ENCODE measurements at places on chromosomes 11 and 22.

GRCh38 chr11:83162377-83162776, 5.4 kb downstream of the PCF11 start:
- peak; percentile 47 for DNase-seq

GRCh38 chr22:49963647-49964026, 3.1 kb downstream of the PIM3 start:
- no peak for DNase-seq

DNA sequence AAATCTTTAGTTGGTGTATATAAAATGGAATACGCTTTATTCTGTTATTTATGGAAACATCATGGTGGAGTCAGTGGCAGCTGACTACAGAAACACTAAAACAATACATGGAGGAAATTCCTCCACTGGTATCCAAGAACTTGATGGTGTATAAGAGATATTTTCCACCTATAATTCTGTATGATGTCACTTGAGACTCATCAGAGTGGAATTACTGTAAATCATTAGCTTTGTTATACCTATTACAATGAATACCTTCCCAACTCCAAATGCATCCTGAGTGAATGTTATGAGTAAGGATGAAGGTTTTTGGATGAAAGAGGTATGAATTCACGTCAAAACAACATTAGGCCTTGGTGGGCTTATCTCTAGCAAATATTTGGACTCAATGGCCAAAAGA, 258.5 kb upstream of the SORL1-AS1 start:
- no peak for DNase-seq

DNA sequence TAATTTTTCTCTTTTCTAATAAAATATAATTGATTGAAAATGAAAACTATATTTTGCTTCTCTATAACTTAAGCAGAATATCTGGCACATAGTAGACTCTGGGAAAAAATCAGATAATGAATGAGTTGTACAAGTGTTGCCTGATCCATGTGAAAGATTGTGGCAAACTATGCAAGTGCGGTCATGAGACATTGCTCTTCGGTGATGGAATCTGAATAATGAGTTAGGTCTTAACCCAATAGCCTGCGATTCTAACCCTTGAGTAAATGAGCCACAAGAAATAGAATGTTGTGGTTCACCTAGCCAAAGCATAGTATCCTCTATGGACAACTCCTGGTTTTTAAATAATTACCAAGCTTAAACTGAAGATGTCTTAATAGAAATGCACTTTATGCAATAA, 333.7 kb upstream of the LUZP2 start:
- no peak for DNase-seq

GRCh38 chr22:26050079-26050478, 119.2 kb upstream of the SEZ6L start:
- no peak for DNase-seq

DNA sequence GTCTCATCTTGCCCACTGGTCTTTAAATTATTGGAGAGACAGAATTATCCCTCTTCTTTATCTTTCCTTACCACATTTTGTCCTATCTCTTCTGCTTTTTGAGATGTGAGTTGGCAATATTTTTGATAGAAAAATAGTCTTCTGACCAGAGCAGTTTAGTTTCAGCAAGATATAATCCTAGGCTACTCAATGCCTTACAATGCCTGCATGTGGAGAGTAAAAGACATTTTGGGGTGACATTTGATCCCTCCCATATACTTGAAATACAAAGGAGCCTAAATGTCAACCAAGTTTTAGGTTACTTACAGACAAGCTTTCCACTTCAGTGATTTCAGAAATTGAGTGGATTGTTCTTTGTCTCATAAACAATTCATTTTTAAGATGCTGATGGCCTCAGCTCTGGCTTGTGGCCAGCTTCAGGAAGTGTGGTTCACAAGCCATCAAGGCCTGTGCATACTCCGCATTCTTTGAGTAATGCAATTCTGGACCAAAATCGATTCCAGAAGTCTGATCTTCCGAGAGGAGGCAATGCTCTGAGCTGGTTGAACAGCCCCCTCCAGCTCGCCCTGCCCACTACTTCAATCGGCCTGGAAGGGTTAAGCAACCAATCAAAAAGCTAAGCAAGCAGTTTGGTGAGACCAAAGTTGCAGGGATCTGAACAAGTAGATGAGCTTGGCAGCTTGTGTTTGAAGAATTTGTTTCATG, 274.4 kb downstream of the BLID start:
- no peak for DNase-seq

DNA sequence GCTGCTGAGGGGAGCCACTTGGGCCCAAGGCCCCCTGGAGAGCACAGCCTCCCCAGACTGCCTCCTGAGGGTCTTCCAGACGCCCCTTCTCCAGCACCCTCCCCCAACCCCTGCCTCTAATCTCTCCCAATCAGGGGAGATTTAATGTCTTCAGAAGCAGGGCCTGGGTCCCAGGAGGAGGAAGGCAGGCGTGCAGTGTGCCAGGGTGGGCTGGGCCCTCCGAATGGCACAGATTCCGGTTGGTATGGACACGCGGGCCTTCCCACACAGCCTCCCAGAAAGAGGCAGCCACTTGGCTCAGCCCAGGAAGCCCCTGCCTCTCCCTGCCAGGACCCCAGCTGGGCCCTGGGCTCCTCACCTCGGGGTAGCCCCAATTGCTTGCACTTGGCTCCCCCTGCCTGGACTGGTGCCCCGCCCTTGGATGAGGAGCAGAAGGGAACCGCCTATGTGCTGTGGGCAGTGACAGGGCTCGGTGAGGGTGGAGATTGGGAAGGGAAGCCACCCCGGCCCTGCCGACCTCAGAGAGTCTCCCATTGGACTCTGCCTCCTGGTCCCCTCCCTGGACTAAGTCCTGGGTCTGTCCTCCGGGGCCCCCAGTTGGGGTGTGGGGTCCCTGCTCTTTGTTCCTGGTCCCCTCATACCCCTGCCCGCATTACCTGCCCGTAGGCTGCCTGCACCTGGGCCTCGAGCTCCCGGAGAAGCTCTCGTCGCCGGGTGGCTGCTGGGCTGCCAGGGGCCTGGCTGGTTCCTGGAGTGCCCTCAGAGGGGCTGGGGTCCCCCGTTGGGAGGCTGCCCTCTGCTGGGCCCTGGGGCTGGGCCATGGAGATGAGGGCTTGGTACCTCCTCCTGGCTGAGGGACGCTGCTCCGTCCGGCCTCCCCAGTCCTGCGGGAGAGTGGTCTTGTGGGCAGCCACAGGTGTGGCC, 572 bp upstream of the CABP2 start:
- DNase-seq = no peak

- no peak for DNase-seq
Observed at GRCh38 chr11:97905101-97905500, 1115.6 kb upstream of the CNTN5 start.

DNA sequence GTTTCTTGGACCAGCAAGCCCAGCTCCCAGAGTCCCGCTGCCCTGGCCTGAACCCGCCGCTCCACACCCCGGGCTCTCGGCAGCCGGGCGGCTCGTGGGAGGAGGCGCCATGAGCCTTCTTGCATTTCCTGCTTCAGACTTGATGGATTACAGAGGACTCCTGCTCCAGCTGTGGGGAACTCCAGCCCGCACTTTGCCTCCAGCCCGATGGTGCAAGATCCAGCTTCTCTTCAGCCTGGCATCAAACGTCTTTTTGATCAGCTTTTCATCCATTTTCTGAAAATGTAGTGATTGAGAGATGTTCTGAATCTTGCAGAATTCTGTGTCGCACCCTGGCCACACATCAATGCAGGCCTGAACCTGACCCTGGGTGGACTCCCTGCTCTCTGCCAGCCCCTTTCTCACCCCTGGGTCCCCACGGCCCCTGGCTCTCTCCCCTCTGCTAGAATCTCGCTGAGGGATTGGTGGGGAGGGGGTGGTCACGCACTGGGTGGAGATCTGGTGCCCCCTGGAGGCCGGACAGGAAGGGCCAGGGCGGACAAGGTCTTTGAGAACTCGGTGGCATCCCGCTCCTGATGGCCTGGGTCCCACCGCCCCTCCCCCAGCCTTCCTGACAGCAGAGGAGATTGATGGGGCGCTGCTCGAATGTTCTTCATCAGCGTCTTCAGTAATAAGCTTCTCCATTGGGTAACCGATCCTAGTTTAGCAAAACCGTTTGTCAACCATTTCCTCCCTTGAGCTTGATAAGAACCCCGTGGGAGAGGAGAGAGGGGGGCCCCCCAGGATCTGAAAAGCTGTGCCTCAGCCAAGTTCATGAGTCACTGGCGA, 12.1 kb upstream of the NFAM1 start:
- DNase-seq = peak; percentile 72

GRCh38 chr11:68149417-68149816, 28.2 kb upstream of the CHKA start:
- DNase-seq = no peak

DNA sequence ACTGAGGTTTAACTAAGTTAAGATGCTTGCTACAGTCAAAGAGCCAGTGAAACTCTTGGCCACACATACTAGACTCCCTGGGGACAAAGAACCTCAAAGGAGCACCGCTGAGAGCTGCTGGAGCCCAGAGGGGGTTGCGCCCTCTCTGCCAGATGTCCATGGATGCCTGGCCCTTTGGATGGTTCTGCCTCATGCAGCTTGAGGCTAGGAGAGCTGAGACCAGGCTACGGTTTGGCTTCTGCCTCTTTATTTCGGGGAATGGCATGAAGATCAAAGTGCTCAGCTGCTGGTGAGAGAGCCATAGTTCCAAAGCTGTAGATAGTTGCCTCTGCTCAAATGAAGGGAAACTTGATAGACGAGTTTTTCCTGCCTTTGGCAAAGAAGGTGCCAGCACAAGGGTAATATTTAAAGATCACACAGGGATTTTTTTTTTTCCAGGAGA, 43.0 kb downstream of the RASSF10 start:
- no peak for DNase-seq

GRCh38 chr11:32178692-32179091, 87.8 kb downstream of the RCN1 start:
- no peak for DNase-seq

DNA sequence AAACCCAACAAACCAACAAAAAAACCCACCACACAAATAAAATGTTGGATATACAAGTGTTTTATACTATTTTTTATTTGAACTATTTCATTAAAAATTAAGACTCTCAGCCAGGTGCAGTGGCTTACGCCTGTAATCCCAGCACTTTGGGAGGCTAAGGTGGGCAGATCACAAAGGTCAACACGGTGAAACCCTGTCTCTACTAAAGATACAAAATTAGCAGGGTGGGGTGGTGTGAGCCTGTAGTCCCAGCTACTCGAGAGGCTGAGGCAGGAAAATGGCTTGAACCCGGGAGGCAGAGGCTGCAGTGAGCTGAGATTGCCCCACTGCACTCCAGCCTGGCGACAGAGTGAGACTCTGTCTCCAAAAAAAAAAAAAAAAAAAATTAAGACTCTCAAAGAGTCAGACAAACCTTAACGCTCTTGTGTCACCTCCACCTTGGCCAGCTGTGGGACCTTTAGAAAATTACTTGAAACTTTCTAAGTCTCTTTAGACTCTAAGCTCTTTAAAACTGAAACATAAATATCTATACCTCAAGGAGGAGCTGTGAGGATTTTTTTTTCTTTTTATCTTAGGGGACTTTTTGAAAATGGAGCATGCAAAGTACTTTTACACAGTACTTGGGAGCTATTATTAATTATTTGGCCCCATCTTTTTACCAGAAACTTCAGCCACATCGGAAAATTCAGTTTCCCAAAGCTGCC, 68.4 kb upstream of the CLNS1A start:
- DNase-seq = no peak

- no peak for DNase-seq
Observed at GRCh38 chr22:29479417-29480261, at the start of gene NEFH. Gene NEFH, plus strand, starts transcription at chr22:29480218. Its CDS starts 45 bp downstream, at chr22:29480263.

- DNase-seq = no peak
Observed at GRCh38 chr11:832529-833113, at the start of gene CD151. Gene CD151, plus strand, starts transcription at chr11:832952. Its CDS starts 3,118 bp downstream, at chr11:836070.

GRCh38 chr11:109071262-109071661, 350.7 kb upstream of the C11orf87 start:
- DNase-seq = no peak

- DNase-seq = no peak
Observed at GRCh38 chr11:14542324-14542723, 22.1 kb upstream of the PSMA1 start.

DNA sequence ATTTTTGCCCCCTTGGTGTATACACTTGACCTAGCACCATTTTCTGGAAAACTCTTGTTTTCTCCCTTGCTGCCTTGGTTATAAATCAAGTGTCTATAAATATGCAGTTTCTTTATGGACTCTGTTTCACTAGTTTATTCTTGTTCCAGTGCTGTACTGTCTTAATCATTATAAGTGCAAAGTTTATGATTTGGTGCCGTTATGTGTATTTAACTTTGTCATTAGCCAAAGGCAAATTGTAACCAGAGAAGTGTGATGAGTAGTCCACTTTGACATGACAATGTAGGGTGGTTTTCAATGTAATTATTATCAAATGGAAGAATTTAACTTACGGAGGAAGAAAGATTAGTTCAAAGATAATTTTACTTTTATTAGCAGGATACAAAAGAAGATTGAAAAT, 40.3 kb downstream of the SPECC1L start:
- no peak for DNase-seq

DNA sequence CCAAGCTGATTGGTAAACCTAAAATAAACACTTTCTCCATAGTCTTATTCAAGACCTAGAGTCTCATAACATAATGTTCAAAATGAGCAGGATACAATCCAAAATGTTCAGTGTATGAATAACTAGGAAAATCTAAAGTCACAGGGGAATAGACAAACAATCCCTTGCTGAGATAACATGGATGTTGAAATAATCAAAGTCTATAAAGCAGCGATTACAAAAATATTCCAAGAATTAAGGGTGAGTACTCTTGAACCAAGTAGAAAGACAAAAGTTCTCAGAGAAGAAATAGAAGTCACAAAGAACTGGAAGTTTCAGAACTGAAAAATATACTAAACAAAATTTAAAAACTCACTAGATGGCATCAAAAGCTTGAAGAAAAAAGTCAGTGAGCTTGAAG, 561.0 kb downstream of the INSC start:
- no peak for DNase-seq

GRCh38 chr22:20777420-20778177, 3.7 kb downstream of the SERPIND1 start:
- DNase-seq = peak; percentile 21

DNA sequence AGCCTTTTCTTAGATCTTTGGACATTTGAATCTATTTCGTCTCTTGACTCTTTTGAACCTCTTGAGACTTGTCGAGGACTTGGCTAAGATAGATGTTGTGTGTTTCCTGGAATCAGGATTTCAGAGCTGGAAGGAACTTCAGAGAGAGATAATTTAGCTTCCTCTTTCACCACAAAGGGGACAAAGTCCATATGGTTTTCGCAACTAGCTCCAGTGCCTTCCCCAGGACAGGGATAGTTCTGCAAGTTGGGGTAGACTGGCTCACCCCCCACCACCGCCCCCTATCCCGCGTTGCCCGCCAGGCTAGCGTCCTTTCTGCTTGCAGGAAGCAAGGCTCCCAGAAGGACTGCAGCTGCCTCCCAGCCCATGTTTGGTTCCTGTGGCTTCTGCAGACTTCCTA, 75.7 kb upstream of the MYO18B start:
- DNase-seq = no peak

Measured in activated CD4-positive, alpha-beta T cell treated with anti-CD3 and anti-CD28 coated beads, Interleukin-2, Interleukin-4, amounts not matched to agents 100 ng/mL and 50 ng/mL, durations not matched to agents 16 hours and 8 hours (primary cell).